Body of pancreas (tissue), 4 donors: ENCODE measurements at places on chromosomes 2 and 18. TPM values are rescaled to one million over a fixed set of nuclear protein-coding genes. Genes with fewer than 3 reads are reported as not detected.

DNA sequence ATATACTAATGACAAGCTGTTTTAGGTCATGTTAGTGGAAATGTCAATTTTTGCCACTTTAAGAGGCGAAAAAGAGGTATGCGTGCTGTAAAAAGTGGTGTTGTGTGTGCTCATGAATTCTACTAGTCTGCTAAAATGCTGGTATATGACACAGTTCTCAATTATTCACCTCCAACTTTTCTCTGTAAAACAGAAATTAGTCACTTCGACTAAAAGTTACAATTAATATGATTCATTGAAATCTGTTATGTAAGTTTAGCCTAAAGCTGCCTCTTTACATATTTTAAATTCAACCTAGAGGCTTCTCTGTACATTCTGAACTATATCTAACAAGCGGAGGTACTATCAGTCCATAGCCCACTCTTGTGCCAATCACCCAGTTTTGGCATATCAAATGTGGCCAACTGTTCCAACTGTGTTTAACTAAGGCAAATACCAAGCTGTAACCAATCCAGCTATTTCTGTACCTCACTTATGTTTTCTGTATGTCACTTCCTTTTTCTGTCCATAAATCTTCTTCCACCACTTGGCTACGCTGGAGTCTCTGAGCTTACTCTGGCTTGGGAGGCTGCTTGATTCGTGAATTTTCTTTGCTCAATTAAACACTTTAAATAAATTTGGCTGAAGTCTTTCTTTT is 20.8 kb downstream of the BAZ2B start:
- no peaks in the 10 kb centered on the region for H3K36me3 ChIP-seq
- H3K27ac ChIP-seq = no peak overlapping the region
- no peak for DNase-seq
- no peaks in the 10 kb centered on the region for H3K27me3 ChIP-seq
- peaks cover 7% of the 10 kb centered on the region for H3K4me1 ChIP-seq
- no peak overlapping the region for H3K4me3 ChIP-seq

GRCh38 chr2:231640241-231640640 is 47.6 kb downstream of the TEX44 start:
- H3K4me1 ChIP-seq = peaks cover 4% of the 10 kb centered on the region
- H3K27ac ChIP-seq = no peak overlapping the region
- H3K27me3 ChIP-seq = no peaks in the 10 kb centered on the region
- H3K36me3 ChIP-seq = no peaks in the 10 kb centered on the region
- H3K4me3 ChIP-seq = no peak overlapping the region

GRCh38 chr2:232463701-232464543 is 8.0 kb downstream of the ALPI start:
- H3K4me1 ChIP-seq = no peaks in the 10 kb centered on the region
- peaks cover under 1% of the 10 kb centered on the region for H3K27me3 ChIP-seq
- H3K36me3 ChIP-seq = no peaks in the 10 kb centered on the region
- no peak overlapping the region for H3K4me3 ChIP-seq
- H3K27ac ChIP-seq = no peak overlapping the region

GRCh38 chr2:140201572-140201971 is 1421.4 kb upstream of the NXPH2 start:
- no peaks in the 10 kb centered on the region for H3K27me3 ChIP-seq
- DNase-seq = no peak
- no peaks in the 10 kb centered on the region for H3K36me3 ChIP-seq
- no peak overlapping the region for H3K4me3 ChIP-seq
- no peaks in the 10 kb centered on the region for H3K4me1 ChIP-seq
- no peak overlapping the region for H3K27ac ChIP-seq

- DNase-seq = no peak
- no peaks in the 10 kb centered on the region for H3K36me3 ChIP-seq
- H3K27me3 ChIP-seq = no peaks in the 10 kb centered on the region
- no peak overlapping the region for H3K27ac ChIP-seq
- no peaks in the 10 kb centered on the region for H3K4me1 ChIP-seq
- H3K4me3 ChIP-seq = no peak overlapping the region
Observed at GRCh38 chr2:158112992-158113391, 11.3 kb downstream of the UPP2 start.

GRCh38 chr2:240191001-240191400 is 50.5 kb upstream of the OTOS start:
- H3K4me1 ChIP-seq = no peaks in the 10 kb centered on the region
- H3K4me3 ChIP-seq = no peak overlapping the region
- DNase-seq = no peak

DNA sequence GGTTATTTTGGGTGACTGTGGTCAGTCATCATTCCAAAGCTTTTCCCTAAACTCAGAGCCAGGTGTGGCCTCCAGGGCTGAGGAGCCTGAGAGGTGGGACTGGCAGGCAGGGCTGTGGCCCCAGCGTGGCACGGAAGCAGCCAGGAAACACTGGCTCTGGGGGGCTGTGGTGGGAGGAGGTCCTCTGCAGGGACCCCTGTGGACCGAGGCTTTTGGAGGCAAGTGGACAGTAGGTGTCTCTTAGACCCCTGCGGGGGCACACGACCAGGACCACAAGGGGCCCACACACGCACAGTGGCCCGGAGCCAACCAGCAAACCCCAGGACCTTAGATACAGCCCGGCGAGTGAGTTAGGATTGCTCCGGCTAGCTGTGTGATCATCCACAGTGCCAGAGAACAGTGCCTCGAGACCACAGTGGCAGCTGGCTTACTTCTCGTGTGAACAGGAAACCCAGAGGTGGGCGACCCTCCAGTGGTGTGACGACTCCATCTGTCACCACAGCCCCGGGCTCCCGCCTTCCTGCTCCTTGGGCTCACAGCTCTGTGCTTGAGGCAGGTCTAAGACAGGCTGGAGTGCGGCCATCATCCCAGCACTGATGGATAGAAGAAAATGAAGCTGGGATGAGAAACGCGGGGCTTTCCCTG is 1.6 kb upstream of the RTP5 start:
- no peaks in the 10 kb centered on the region for H3K36me3 ChIP-seq
- H3K4me3 ChIP-seq = no peak overlapping the region
- peaks cover 6% of the 10 kb centered on the region for H3K4me1 ChIP-seq
- no peak for DNase-seq
- no peak overlapping the region for H3K27ac ChIP-seq

- no peak overlapping the region for H3K27ac ChIP-seq
- H3K4me3 ChIP-seq = no peak overlapping the region
- no peak for DNase-seq
- no peaks in the 10 kb centered on the region for H3K36me3 ChIP-seq
- no peaks in the 10 kb centered on the region for H3K27me3 ChIP-seq
- peaks cover 26% of the 10 kb centered on the region for H3K4me1 ChIP-seq
Observed at GRCh38 chr2:231924889-231925275, 1.3 kb downstream of the NPPC start.

- DNase-seq = no peak
- H3K27ac ChIP-seq = no peak overlapping the region
- peaks cover 27% of the 10 kb centered on the region for H3K4me1 ChIP-seq
- no peak overlapping the region for H3K4me3 ChIP-seq
- no peaks in the 10 kb centered on the region for H3K36me3 ChIP-seq
Observed at GRCh38 chr18:76980663-76981395, 151.8 kb downstream of the MBP start.

DNA sequence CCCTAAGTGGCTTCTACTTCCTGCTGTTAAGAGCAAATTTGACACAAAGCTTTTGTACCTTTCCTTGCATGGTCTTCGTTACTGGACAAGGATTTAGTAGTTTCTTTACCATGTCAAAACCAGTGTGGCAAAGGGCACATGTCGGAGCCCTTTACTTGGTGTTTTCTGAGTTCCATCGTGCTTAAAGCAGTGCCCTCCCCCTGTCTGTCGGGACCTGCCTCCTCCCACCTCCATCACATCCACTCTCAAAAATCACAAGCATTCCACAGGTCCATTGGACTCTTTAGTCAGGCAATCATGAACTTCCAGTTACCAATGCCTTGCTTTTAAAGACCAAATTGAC is 763 bp downstream of the CCDC141 start:
- H3K27ac ChIP-seq = peak overlapping the region; percentile 72
- H3K4me3 ChIP-seq = no peak overlapping the region
- DNase-seq = no peak
- H3K36me3 ChIP-seq = no peaks in the 10 kb centered on the region

GRCh38 chr2:235043762-235044500 is 92.1 kb downstream of the SH3BP4 start:
- peaks cover 54% of the 10 kb centered on the region for H3K4me1 ChIP-seq
- no peak overlapping the region for H3K4me3 ChIP-seq
- peak overlapping the region; percentile 99 for H3K27ac ChIP-seq
- peaks cover 23% of the 10 kb centered on the region for H3K36me3 ChIP-seq
- no peaks in the 10 kb centered on the region for H3K27me3 ChIP-seq
- peak; percentile 50 for DNase-seq

- no peaks in the 10 kb centered on the region for H3K36me3 ChIP-seq
- no peaks in the 10 kb centered on the region for H3K4me1 ChIP-seq
- H3K4me3 ChIP-seq = no peak overlapping the region
- H3K27ac ChIP-seq = no peak overlapping the region
Observed at GRCh38 chr2:46787364-46787763, 128.2 kb downstream of the MCFD2 start.

- H3K4me3 ChIP-seq = no peak overlapping the region
- no peaks in the 10 kb centered on the region for H3K27me3 ChIP-seq
- H3K36me3 ChIP-seq = peaks cover 4% of the 10 kb centered on the region
- H3K4me1 ChIP-seq = no peaks in the 10 kb centered on the region
Observed at GRCh38 chr2:73516033-73516432, 126.2 kb downstream of the NAT8 start.

DNA sequence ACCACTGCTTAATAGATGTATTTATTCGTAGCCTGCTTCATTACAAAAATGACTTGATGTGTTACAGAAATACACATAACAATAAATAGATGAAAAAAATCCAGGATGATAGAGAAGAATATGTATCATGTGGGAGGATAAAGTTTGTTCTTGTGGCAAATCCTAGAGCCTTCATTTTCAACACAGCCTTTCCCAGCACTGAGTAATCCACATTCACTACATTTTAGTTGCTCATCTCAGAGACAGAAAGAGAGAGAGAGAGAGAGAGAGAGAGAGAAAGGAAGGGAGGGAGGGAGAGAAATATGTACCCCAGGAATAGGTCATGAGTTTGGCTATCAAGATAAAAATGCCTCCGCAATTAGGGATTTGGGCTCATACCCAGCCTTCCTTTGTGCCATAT is 144.3 kb downstream of the RBMS1 start:
- H3K27ac ChIP-seq = no peak overlapping the region
- no peaks in the 10 kb centered on the region for H3K36me3 ChIP-seq
- no peak for DNase-seq
- no peaks in the 10 kb centered on the region for H3K27me3 ChIP-seq
- no peaks in the 10 kb centered on the region for H3K4me1 ChIP-seq

GRCh38 chr2:78024996-78025395 is 502.8 kb upstream of the LRRTM4 start:
- no peak for DNase-seq
- no peak overlapping the region for H3K4me3 ChIP-seq
- no peak overlapping the region for H3K27ac ChIP-seq
- no peaks in the 10 kb centered on the region for H3K4me1 ChIP-seq
- H3K27me3 ChIP-seq = no peaks in the 10 kb centered on the region

DNA sequence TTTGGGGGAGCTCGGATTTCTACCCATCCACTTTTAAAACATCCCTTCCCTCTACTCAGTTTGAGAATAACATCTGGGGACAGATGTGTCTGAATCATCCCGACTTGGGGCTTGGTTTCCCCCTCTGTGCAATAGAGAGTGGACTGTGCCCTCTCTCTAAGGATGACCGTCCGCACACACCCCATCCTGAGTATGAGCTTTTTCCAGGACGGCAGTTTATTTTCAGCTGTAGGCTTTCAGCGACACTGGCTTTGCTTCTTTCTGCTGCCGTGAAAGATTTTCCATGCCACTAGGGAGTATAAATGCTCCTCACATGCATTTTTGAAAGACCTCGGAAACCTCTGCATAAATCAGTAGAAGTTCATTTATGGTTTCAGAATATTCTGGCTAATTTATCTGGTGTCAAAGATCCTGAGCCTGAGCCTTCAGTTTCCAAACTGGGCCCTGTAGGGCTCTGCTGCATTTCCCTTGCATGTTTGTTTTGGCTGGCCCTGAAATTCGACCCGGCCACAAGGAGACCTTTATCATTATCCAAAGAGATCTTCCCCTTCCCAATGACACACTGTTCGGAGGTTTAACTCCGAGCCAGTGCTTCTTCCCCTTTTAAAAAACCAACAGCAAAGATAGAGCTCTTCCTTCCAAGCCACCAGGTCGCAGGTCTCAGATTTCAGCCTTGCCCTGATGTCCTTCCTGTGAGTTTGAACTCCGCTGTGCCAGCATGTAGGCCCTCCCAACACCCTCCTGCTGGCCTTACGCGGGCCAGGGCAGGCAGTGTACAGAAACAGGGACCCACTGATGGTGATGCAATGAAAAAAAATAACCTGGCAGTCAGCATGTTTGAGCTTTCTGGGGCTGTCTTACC is 53.3 kb downstream of the FECH start:
- DNase-seq = no peak
- no peaks in the 10 kb centered on the region for H3K27me3 ChIP-seq
- H3K27ac ChIP-seq = no peak overlapping the region
- H3K36me3 ChIP-seq = no peaks in the 10 kb centered on the region
- H3K4me3 ChIP-seq = no peak overlapping the region

GRCh38 chr2:219614076-219614860 is 13.2 kb upstream of the SLC4A3 start:
- peaks cover 4% of the 10 kb centered on the region for H3K36me3 ChIP-seq
- H3K4me3 ChIP-seq = no peak overlapping the region
- H3K27ac ChIP-seq = no peak overlapping the region
- peaks cover 8% of the 10 kb centered on the region for H3K4me1 ChIP-seq
- no peaks in the 10 kb centered on the region for H3K27me3 ChIP-seq

- no peak overlapping the region for H3K4me3 ChIP-seq
- no peaks in the 10 kb centered on the region for H3K4me1 ChIP-seq
- H3K27ac ChIP-seq = no peak overlapping the region
- no peaks in the 10 kb centered on the region for H3K36me3 ChIP-seq
Observed at GRCh38 chr2:67660871-67661270, 263.7 kb downstream of the ETAA1 start.

DNA sequence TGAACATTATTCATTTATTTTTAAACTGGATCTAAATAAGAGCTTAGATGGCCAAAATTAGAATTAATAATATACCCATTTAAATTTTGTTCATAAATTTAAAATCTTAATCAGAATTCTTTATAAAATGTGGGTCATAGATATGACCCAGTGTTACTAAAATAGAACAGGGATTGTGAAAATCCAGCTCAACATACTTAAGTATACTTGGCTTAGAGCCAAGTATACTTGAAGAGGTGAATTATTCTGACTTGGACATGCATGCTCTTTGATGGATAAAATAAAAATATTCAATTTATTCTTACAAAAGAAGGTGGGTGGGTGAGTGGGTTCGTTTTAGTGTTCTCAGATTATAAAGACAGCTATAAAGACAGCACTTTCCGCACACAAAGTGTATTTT is 70.7 kb downstream of the SPOPL start:
- H3K36me3 ChIP-seq = no peaks in the 10 kb centered on the region
- no peaks in the 10 kb centered on the region for H3K27me3 ChIP-seq
- no peaks in the 10 kb centered on the region for H3K4me1 ChIP-seq
- H3K4me3 ChIP-seq = no peak overlapping the region
- H3K27ac ChIP-seq = no peak overlapping the region
- DNase-seq = no peak

GRCh38 chr2:144280009-144280408 is 239.9 kb downstream of the ZEB2 start:
- no peak overlapping the region for H3K27ac ChIP-seq
- no peaks in the 10 kb centered on the region for H3K4me1 ChIP-seq
- no peaks in the 10 kb centered on the region for H3K36me3 ChIP-seq
- H3K4me3 ChIP-seq = no peak overlapping the region
- no peaks in the 10 kb centered on the region for H3K27me3 ChIP-seq

Gene NEB
- 3.9 TPM for total RNA-seq

Gene MC4R
- total RNA-seq = not detected

Gene SSB
- total RNA-seq = 36.6 TPM

Gene TRABD2A
- total RNA-seq = 5.3 TPM

Gene TLX2
- not detected for total RNA-seq

Gene DNAH7
- total RNA-seq = 11.2 TPM

Gene MARS2
- 6.5 TPM for total RNA-seq

Gene KCNK3
- 10.5 TPM for total RNA-seq
